ENCODE measurements at places on chromosomes 6 and 20. TPM values are rescaled to one million over a fixed set of nuclear protein-coding genes. Genes with fewer than 3 reads are reported as not detected.

Gene WFDC10B
- total RNA-seq = not detected

Gene ADTRP
- total RNA-seq = 1.9 TPM

Gene LAMA2
- not detected for total RNA-seq

Gene BANF2
- not detected for total RNA-seq

Gene PAK5
- not detected for total RNA-seq

Gene HLA-DOA
- total RNA-seq = 8.3 TPM

Gene PRL
- total RNA-seq = not detected

Gene SLC25A27
- total RNA-seq = 0.88 TPM

Gene UNC5CL
- total RNA-seq = 3.0 TPM

Gene LSM14B
- 45.1 TPM for total RNA-seq

Gene ADGB
- total RNA-seq = not detected

Gene FOXF2
- not detected for total RNA-seq

Gene KHDC1L
- not detected for total RNA-seq

Gene EPPIN
- total RNA-seq = not detected

Gene KCNQ5
- total RNA-seq = 4.3 TPM

Gene CST7
- total RNA-seq = 92.4 TPM

Gene RAD21L1
- total RNA-seq = 0.48 TPM

Gene FAM209B
- total RNA-seq = 1.1 TPM

Gene SOBP
- 1.4 TPM for total RNA-seq

Gene SLC17A1
- not detected for total RNA-seq

Gene VAPB
- 35.6 TPM for total RNA-seq

Gene SSTR4
- not detected for total RNA-seq

Gene PTPRT
- total RNA-seq = not detected

Gene AGER
- total RNA-seq = 47.4 TPM

Gene SAMD3
- total RNA-seq = 51.0 TPM

Gene FAXC
- total RNA-seq = not detected

Gene DEFB118
- total RNA-seq = not detected

Gene RIMS1
- total RNA-seq = not detected

Gene MUC21
- total RNA-seq = not detected

Gene LST1
- 105 TPM for total RNA-seq

Gene FBXO5
- 47.1 TPM for total RNA-seq

Gene MICB
- 42.8 TPM for total RNA-seq

Gene ZNF831
- total RNA-seq = 15.9 TPM

Gene ANKRD60
- total RNA-seq = not detected

Gene LZTS3
- total RNA-seq = 2.1 TPM

Gene CST4
- not detected for total RNA-seq

Gene GATA5
- not detected for total RNA-seq

Gene HLA-DRB1
- total RNA-seq = 12.1 TPM

Gene ANKRD6
- total RNA-seq = 14.7 TPM

Gene BPI
- total RNA-seq = not detected

Gene HRH3
- total RNA-seq = not detected

Gene MAFB
- 2.4 TPM for total RNA-seq

Gene GRM4
- 0.44 TPM for total RNA-seq

Gene PRSS35
- 0.31 TPM for total RNA-seq

Gene OR2H1
- total RNA-seq = not detected

Gene PSORS1C1
- total RNA-seq = not detected

Gene SCUBE3
- total RNA-seq = 0.22 TPM

Gene CPXM1
- total RNA-seq = 0.31 TPM

Gene KCNQ2
- 0.19 TPM for total RNA-seq

Gene CTAGE9
- total RNA-seq = not detected

Gene IL17F
- not detected for total RNA-seq

Gene DCBLD1
- 5.6 TPM for total RNA-seq

Gene C20orf204
- total RNA-seq = 9.8 TPM

Gene TEAD3
- 0.43 TPM for total RNA-seq

All from activated naive CD8-positive, alpha-beta T cell treated with anti-CD3 and anti-CD28 coated beads, Interleukin-2, amount 10 ng/mL, durations not matched to agents 7 days and 5 days (primary cell).